ENCODE measurements at places on chromosomes 2 and 18.

DNA sequence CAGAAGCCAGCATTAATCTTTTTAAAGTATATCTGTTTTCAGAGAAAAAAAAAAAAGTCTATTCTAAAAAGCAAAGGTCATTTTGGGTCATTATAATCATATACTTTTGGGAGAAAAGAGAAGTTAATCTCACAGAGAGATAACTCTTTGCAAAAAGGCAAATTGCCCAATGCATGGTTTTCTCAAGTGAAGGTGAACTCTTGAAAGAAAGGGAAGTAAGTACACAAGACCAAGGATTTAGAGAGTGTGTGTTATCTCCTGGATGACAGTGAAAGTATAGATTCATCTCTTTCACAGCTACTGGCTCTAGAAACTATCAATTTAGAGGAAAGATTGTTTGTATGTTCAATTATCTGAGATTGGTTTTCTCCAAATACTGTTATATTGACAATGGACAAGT is 151.4 kb downstream of the CD8B2 start:
- no peak for DNase-seq

DNA sequence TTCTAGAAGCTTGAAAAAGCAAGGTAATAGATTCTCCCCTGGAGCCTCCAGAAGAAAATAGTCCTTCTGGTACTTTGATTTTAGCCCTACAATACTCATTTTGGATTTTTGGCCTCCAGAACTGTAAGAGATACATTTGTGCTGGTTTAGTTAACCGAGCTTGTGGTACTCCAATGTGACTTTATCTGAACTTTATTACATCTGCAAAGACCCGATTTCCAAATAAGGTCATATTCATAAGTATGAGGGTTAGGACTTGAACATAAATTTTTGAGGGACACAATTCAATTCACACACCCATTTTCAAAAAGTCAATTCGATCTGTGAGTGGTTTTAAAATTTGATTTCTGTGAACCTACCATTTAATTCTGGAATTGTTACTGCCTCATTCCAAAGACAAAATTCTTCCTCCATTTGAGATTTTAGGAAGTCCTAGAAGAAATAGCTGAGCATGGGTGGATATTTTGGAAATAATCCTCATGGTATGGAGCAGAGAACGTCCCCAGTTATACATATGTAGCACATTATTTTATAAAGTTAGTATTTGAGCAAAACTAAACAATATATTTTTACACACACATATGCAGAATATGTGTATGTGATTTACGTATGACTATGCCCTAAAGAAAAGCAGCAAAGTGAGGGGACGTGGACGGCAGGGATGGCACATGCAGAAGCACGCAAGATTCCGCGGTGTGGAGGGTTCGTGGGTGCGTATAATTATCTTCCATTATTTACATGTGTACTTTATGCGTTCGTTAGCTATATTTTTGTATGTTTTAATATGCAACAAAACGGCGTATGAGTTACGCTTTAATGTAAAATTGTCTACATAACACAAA is 905 bp upstream of the NUP35 start:
- no peak for DNase-seq

- DNase-seq, result no peak
Measured at GRCh38 chr2:933734-934295, 16.8 kb upstream of the SNTG2 start.

GRCh38 chr2:202052235-202052634 is 18.6 kb downstream of the FZD7 start:
- DNase-seq, result no peak

GRCh38 chr2:53848062-53848461 is 11.7 kb downstream of the GPR75 start:
- no peak for DNase-seq

GRCh38 chr2:239496700-239497099 is 95.9 kb upstream of the HDAC4 start:
- DNase-seq, result no peak

DNA sequence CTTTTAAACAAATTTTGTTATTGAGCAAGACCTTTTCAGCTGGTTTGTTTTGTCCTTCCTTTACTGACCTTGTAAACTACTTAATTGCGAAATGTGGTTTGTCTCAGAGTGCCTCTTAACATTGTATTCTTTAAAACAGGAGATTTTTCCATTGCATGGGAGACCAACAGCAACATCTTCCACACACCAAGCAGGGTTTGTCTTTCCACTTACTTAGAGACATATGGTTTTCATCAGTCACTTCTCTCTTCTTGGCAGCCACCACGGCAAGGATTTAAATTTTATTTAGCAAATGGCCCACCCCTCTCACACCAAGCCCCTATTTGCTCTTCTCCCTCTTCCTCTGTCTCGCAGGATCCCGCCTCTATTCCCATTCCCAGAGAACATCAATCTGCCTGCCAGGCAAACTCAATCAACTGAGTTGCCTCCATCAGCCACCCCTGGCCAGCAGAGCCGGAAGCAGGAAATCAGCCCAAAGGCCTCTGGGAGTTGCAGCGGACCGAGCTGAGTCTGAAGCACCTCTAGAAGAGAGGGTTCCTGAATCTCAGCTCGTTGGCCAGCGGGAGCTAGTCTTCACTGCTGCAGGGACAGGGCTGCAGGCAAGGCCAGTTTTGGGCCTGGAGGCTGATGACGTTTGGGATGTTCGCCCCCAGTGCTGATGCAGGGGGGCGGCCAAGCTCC is 11.3 kb upstream of the CIB4 start:
- no peak for DNase-seq

Data from NCI-H1105 (cell line).